NCI-H2081 treated with DMSO at 0.1 percent for 48 hours (cell line): ENCODE measurements at places on chromosomes 2 and 18.

GRCh38 chr2:96104487-96104861, 11.9 kb downstream of the ADRA2B start:
- no peak for DNase-seq

DNA sequence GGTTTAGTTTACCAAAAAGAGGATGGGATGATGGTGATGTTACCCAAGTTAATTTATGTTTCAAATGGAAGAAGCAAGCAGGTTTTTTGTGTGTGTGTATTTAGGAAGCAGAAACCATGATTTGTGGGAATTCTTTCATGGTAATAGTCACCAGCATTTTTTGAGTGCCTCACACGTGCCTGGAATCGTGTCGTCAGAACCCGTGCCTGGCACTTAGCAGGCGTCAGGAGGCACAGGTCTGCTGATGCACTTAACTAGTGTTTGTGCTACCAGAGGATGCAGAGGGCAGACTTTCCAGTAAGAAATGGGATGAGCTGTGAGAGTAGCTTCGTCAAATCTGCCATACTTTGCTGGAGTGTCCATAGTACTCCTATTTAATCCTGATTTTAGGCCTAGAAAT, 41.1 kb downstream of the LYPD6 start:
- DNase-seq = no peak

DNA sequence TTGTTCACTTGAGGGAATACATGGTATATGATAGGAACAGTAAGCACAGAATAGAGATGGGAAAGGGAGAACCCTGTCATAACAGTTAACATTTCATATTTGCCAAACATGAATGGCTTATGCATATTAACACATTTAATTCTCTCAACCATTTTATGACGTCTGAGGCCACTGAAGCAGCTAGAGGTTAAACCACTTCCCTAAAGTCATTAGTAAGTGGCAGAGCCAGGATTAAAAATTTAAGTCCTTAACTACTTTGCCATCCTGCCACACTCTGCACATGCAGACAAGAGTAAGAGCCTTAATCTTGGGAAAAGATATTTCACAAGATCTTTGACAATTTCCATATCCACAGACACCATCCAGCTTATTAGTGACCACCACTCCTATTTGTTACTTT, 2.1 kb downstream of the LIPT1 start:
- DNase-seq = no peak

- no peak for DNase-seq
Observed at GRCh38 chr2:161118722-161119121, 41.5 kb upstream of the TANK start.

DNA sequence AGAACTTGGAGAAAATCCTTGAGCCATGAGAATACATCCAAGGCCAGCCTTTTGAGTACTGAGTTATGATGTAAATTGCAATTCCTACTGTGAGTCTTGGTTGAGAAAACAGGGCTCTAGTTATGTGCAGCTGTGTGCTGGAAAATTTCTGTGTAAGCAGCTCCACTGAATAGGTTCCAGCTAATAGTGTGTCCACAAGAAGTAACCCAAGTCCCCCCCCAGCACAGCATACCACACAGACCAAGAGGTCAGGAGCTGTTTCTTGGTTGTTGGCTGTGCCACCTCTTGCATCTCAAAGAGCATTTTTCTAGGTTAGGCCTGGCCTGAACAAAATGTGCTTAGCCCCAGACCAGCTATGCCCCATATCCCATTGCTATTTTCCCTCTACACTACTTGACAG, 36.8 kb upstream of the APCDD1 start:
- DNase-seq = no peak

GRCh38 chr2:102483086-102483485, 10.1 kb downstream of the SLC9A4 start:
- no peak for DNase-seq
